Fibroblast of the aortic adventitia (primary cell): ENCODE measurements at places on chromosomes 16 and 17. TPM values are rescaled to one million over a fixed set of nuclear protein-coding genes. Genes with fewer than 3 reads are reported as not detected.

Gene SOX8
- total RNA-seq, result 0.09 and 0.33 TPM in 2 replicates

Gene GAS2L2
- not detected in 2 replicates for total RNA-seq

Gene NACA2
- not detected in 2 replicates for total RNA-seq

Gene MYLK3
- total RNA-seq, result under 0.01 TPM in 1 of 2 replicates, not detected in the other

Gene CES4A
- total RNA-seq, result 2.2 and 4.7 TPM in 2 replicates

DNA sequence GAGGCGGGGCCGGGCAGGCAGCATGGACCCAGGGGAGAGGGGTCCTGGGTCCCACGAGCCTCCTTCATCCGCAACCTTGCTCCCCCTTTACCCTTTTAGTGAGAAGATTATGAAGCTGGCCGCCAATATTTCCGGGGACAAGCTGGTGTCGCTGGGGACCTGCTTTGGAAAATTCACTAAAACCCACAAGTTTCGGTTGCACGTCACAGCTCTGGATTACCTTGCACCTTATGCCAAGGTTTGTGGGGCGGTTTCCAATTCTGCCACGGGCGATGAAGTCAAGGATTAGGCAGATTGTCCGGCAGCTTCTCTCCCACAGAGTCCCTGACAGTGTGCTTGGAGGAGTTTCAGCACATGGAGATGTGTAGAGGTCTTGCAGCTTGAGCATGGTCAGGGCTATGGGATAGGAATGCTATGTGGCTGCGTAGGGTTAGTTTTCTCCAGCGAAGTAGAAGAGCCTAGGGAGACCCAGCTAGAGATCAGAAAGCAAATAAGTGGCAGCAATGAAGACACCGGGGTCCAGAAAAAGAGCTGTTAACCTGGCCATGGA lies 598 bp downstream of the NIP7 start:
- DNase-seq, result no peak

GRCh38 chr16:57530522-57531252 lies 5.7 kb downstream of the CCDC102A start:
- DNase-seq, result no peak

DNA sequence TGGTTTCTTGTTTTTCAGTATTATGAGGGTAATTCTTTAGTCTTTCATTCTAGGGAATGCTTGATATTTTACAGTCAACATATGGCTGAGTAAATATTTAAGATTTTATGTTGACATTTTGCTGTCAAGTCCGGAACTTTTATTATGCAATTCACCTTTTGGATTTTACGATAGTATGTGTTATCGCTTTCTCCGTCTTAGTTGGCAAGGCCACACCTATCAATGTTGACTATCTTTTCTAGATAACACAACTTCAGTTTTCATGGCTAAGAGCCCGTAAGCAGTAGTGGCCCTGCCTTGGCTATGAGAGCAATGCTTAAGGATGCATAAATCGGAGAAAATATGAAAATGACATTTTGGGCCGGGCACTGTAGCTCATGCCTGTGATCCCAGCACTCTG lies 39.5 kb upstream of the CDH13 start:
- DNase-seq, result no peak

- DNase-seq, result no peak
These were observed 71.2 kb upstream of the MRTFB start for GRCh38 chr16:13999895-14000425.

GRCh38 chr17:81999587-81999975 lies 22.2 kb downstream of the ASPSCR1 start:
- no peak for DNase-seq

- DNase-seq, result no peak
These were observed 82.2 kb upstream of the BRD7 start for GRCh38 chr16:50450957-50451356.

DNA sequence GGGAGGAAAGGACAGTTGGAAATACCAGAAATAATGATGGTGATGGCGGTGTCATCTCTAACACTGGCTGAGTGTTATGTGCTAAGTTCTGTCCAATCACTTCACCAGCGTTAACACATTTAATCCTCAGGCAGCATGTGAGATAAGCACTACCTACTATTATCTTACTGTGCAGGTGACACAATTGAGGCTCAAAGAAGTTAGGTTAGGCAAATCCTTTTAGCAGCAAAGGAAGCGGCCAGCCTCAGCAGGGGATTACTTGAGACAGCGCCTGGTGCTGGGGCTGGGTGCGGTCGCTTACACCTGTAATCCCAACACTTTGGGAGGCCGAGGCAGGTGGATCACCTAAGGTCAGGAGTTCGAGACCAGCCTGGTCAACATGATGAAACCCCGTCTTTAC lies 18.7 kb upstream of the DHX8 start:
- no peak for DNase-seq

GRCh38 chr16:85246473-85246872 lies 134.2 kb upstream of the CIBAR2 start:
- DNase-seq, result no peak

DNA sequence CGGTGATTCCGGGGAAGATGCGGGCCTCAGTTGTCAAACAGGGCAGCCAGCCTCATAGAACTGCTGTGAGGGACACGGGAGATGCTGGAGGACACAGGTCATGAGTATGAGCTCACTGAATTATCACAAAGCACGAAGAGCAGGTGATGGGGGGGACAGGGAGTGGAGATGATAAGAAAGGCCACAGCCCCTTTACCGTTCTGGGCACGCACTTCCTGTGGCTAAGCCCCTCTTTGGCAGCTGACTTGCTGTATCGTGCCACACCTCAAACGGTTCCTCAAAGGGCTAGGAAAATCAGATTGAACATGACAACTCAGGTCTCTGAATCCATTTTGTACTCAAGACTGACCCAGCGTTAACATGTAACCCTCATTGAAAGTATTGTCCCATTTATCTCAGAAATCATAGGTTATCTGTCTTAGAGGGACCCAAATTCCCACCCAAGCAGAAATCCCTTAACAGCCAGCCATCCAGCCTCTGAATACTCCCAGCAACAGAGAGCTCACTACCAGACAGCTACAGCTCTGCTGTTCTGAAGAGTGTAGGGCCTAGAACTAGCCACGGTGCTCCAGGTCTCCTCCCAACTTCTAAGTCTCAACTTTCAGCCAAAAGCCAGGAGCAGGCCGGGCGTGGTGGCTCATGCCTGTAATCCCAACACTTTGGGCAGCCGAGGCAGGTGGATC lies 5.0 kb upstream of the SRL start:
- DNase-seq, result no peak

DNA sequence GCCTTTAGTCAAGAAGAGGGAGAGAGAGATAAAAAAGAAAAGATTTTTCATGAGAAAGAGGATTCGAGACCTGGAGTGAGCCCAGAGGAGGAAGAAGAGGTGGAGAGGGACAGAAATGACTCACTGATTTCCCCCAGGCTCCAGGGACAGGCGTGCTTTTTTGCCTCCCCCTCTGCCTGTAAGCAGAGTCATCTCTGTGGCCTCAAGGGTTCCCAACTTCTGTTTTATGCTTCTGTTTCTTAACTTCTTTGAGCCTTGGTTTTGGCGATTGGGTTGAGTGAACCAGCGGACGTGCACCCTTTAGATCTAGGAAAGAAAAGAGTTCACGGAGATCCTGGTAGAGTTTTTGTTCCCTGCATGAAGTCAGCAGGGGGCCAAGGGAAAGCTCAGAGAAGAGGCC lies 147.9 kb upstream of the NOL11 start:
- DNase-seq, result no peak

- DNase-seq, result no peak
These were observed 36.1 kb upstream of the MYH2 start for GRCh38 chr17:10585529-10585928.
